ENCODE measurements at places on chromosomes 12 and 14. TPM values are rescaled to one million over a fixed set of nuclear protein-coding genes. Genes with fewer than 3 reads are reported as not detected.

- DNase-seq: no peak
Measured at GRCh38 chr12:24881227-24881626, 67.7 kb downstream of the BCAT1 start.

- no peak for DNase-seq
Measured at GRCh38 chr14:51681411-51681810, 29.7 kb downstream of the FRMD6 start.

DNA sequence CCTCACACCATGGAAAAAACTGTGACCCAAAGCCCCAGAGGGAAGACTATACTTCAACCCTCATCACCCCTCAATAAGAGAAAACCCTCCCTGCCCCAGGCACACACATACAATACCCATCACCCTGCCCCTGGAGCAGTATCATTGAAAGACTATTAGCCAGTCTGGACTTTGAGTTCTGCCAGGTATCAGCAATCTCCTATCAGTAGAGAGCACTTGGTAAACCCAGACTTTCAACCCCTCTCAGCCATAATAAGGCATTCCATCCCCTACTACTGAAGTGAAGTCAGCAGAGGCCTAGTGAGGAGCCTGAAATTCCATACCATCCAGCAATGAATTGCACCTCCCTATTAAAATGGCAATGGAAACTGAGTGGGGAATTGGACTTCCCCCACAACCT, 16.4 kb upstream of the PRKD1 start:
- DNase-seq: no peak

GRCh38 chr12:30979371-30980259, 53.1 kb downstream of the TSPAN11 start:
- DNase-seq: no peak

DNA sequence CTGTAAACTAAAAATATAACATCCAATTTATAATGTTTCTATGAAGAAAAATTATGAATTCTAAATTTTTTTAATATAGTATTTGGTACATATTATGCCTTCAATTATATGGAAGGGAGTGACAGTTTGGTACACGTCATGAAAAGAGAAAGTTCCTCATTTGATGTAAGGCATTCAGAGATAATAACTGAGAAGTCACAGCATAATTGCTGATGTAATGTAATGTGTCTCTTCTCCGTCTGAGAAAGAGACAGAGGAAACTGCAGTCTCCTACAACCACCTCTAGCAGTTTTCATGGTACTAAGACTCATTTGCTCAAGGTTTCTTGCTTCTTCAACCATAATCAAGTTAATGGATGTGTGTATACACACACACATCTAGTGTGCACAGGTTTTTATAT, 2.3 kb upstream of the CD69 start:
- DNase-seq: no peak

DNA sequence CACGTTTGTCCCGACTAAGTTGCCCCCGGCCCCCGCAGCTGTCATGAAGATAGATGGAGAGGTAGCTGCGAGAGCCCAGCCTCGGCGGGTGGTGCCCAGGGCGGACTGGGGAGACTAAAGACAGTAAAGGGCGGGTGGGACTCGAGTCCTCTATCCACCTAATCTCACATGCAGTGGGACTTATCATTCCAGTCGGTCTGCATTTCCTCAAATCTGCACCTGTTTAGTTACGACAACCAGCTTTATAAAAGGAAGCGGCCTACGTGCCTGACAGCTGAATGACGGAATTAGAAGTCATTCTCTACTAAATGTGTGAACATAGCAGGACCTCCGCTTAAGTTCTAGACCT, 109.8 kb upstream of the EGLN3 start:
- no peak for DNase-seq

DNA sequence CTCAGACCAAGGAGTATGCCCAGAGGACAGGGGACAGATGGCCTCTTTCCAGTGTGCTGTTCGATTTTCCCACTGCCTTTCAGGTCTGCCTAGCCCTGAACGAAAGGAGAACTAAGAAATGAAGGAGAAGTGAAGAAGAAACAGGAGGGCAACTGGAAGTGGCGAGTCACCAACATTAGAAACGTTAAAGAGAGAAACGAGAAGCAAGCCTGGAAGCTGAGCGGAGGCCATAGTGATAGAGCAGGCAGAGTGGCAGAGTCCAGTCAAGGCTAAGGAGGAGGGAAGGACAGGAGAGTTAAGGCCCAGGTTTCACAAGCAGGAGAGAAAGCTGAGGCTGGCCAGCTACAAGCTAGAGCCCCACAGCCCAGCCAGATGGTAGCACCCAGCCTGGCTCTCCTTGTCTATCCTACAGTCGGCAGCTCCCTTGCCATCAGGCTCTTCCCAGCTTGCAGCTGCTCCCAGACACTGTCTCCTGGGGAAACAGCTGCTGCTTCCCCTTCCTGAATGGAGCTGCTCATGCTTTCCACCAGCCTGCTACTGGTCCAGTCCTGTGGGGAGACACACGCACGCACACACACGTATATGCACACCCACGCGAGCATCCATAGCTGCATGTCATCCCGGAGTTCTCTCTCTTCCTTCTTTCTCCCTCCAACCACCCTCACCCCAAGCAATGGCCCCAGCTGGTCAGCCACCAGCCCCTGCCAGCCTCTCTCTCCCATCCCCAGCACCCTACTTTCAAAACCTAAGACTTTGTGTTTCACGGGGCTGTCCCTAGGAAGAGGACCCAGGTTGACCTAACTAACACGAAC, 139.7 kb upstream of the CCND2 start:
- DNase-seq: no peak

- no peak for DNase-seq
Measured at GRCh38 chr12:111445726-111446581, 40.2 kb downstream of the SH2B3 start.

DNA sequence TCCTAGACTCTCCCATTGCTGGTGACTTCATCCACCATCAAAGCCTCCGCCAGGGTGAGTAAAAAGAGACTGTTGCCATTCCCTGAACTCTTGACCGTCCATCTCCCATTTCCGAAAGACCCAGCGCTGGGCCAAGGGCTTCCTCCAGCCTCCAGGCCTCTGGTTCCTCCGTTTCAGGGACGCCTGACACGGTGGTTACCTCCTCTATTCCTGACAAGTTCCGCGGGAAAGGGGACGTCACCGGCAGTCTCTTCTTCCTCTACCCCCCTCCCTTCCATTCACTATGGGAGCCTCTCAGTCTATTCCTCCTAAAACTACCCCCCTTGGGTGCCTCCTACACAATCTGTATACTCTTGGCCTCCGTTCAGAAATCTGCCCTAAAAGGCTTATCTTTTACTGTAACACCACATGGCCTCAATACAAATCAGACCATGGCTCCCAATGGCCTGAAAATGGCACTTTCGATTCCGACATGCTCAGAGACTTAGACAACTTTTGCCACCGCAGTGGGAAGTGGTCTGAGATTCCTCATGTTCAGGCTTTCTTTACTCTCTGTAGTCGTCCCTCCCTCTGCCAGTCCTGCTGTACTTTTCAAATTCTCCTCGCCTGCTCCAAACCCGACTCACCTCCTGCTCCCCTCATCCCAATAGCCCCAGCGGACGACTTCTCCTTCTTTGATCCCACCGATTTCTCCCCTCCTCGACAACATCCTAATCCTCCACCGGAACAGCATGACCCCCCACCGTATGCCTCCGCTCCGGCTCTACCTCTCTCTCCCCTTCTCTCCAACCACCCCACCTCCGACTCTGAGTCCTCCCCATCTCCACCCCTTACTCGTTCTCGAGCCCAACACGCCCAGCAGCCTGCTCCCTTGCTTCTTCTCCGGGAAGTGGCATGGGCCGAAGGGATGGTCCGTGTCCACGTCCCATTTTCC, 70.4 kb downstream of the MOK start:
- no peak for DNase-seq

DNA sequence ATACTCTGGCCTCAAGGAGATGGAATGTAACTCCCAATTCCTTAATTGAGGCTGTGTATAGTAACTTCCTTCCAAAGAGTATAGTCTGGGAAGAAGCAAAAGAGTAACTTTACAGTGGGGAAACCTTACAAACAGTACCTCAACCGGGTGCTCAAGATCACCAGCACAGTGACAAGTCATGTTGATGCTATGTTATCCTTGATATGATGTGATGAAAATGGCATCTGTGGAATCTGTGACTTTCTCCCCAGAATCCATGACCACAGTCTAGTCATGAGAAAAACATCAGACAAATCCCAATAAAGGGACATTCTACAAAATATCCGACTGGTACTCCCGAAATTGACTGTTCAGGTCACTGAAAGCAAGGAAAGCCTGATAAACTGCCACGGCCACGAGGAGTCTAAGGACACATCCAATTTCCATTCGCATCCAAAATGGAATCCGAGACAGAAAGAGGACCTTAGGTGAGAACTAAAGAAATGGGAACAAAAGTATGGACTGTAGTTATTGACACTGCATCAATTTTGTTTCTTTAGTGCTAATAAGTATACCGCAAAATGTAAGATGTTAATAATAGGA, 97.3 kb upstream of the FRMD6 start:
- no peak for DNase-seq

DNA sequence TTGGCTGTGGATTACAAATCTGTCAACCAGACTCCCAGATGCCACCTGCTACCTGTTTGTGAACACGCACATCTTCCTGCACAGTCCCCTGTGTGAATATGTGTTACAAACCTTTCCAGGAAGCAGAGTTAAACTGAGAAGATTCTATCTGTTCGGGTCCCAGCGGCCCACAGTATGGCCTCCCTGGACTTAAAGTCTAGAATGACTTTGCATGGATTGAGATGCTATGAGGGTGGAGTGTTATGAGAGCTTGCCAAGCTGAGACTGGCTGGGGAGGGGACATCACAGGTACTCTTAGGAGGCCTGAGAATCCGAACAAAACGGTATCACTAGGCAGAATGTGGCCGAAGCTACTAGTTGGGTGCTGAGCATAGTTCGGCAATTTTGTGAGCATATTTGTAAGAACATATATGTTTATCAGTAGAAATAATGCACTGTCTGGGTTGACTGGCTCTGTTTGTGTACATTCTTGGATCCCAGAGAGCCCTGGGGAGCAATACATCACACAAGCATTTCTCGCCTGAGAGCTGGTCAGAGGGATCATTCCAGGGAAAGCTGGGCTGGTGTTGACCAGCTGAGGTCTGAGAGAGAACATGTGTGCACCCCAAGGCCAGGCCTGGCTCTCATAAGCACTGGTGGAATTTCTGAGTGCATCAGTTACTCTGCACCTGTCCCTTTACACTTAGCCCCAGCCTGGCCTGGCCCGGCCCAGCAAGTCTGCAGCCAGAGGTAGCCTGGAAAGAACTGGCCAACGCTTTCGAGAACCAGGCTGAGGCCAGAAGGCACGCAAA, 29.8 kb upstream of the LTBP2 start:
- DNase-seq: no peak

- DNase-seq: no peak
Measured at GRCh38 chr12:117732761-117733548, 235.8 kb downstream of the KSR2 start.

GRCh38 chr12:127445581-127446139, 821.3 kb upstream of the TMEM132C start:
- DNase-seq: no peak

GRCh38 chr12:83823386-83824045, 1089.1 kb downstream of the SLC6A15 start:
- DNase-seq: no peak

DNA sequence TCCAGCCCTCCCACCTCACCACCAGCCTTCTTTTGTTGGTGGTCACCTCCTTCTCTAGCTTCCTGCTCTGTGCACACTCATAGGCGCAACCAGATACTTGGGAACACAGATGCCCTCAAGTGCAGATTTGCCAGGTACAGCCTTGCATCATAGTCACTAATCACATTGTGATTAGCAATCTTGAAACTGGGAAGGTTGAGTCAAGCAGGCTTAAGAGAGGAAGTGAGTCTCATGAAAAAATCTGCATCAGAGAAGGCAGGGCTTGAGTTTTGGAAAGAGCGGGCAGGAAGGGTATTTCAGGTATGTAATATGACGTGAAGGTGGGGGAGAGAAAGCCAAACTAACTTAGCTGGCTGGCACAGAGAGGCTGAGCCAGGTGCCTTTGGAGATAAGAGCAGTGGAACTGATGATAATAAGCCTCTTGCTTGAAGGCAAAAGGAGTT, 2.7 kb upstream of the RABGGTA start:
- DNase-seq: peak; percentile 75

The KERA gene
- total RNA-seq: not detected

The KRT77 gene
- not detected for total RNA-seq

The MYL2 gene
- total RNA-seq: not detected

The IGF1 gene
- 0.48 TPM for total RNA-seq

The GPR68 gene
- 7.6 TPM for total RNA-seq
